ENCODE measurements at places on chromosomes 4 and X. TPM values are rescaled to one million over a fixed set of nuclear protein-coding genes. Genes with fewer than 3 reads are reported as not detected.

LEF1 gene
- 1.2 TPM for polyA plus RNA-seq

BRS3 gene
- not detected for polyA plus RNA-seq

SPANXN3 gene
- not detected for polyA plus RNA-seq

VSIG4 gene
- not detected for polyA plus RNA-seq

SMR3B gene
- polyA plus RNA-seq, result not detected

DNA sequence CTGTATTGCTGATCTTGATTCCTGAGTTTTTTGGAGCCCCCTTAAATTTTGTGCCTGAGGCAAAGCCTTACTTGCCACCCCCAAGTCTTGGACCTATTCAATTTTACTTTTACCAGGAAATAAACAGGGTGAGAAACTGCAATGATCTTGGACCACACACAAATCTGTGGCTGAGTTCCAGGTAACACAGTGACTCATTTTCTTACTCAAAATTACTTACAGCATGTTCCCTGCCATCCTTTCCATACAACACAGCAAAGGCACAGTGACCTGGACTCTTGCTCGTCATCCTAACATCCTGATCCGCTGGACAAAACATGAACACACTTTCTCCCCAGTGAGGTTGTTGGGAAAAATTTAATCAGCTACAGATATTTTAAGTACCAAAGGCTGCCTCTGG is 60.7 kb upstream of the S100G start:
- no peak for DNase-seq

DNA sequence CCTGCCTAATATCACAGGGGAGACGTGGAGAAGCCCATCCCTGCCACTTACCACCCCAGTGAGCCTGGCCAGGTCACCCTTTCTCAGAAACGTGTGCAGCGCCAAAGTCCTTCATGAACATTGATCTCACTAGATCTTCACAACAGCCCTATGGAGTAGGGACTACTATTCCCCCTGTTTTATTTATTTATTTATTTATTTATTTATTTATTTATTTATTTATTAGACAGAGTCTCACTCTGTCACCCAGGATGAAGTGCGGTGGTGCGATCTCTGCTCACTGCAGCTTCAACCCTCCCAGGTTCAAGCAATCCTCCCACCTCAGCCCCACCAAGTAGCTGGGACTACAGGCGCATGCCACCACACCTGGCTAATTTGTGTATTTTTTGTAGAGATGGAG is 61.8 kb downstream of the PPP2R2C start:
- no peak for DNase-seq

GRCh38 chrX:17633546-17633945 is 103.7 kb upstream of the SCML1 start:
- DNase-seq, result no peak

DNA sequence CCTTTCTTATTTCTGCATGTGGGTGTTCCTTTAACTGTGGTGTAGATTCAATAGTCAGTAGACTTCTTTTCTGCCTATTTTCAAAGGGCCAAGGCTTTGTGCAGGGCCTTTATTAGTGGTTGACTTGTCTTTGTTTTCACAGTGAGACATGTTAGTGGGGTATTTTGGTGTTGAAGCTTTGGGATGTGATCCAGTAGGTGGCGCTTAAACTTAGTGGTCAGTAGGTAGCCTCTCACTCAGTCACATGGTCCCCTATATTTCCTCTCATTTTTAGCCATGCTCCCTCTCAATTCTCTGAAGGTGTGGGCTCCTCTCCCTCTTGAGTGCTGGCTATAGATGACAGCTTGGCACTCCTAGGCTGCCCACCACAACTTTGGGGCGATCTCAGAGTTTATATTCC is 23.4 kb upstream of the SLC10A7 start:
- no peak for DNase-seq

DNA sequence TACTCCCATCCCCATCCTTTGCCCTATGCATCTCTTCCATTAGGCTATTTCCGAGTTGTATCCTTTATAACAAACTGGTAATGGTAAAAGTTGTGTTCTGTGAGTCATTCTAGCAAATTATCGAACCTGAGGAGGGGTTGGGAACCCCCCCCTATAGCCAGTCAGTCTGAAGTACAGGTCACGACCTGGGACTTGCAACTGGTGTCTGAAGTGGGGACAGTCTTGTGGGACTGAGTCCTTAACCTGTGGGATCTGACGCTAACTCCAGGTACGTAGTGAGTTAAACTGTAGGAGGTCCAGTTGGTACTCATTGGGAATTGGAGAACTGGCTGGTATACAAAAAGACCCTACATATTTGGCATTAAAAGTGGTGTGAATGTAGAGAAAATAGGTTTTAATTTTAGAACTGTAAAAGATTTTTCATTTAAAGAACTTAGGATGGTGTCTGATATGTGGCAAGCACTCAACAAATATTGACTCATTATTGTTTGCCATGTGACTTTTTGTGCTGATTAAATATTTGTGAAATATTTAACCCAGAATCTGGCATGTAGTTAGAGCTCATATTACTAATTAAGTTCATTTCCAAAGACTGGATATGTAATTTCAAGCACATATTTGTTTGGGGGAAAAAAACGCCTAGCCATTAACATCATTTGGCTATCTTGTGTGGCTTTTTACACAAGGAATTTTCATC is 50.7 kb downstream of the CHST7 start:
- DNase-seq, result no peak
